Amniotic epithelial cell (primary cell): ENCODE measurements at places on chromosomes 3 and 15.

- no peak for DNase-seq
These were observed 34.6 kb downstream of the COPS2 start for GRCh38 chr15:49120832-49121231.

DNA sequence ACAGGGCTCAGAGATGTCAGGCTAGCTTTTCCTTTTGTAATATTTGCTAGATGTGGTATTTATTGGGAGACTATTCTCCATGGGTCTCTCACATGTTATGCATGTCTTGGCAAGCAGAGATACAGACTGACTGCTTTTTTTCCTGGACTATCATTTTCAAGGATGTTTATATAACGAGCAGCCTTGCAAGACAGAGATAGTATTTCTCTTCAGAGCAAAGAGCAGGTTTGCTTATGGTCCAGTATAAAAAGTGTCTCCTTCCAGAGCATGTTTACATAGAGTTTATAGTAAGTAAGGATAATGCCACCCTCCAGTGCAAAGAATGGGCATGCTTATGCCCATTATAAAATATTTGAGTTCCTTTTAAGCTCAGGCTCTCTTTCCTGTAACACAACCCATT, 24.6 kb downstream of the GTF2E1 start:
- DNase-seq = no peak

- DNase-seq = no peak
These were observed 208.7 kb upstream of the LRIG1 start for GRCh38 chr3:66709532-66709931.

DNA sequence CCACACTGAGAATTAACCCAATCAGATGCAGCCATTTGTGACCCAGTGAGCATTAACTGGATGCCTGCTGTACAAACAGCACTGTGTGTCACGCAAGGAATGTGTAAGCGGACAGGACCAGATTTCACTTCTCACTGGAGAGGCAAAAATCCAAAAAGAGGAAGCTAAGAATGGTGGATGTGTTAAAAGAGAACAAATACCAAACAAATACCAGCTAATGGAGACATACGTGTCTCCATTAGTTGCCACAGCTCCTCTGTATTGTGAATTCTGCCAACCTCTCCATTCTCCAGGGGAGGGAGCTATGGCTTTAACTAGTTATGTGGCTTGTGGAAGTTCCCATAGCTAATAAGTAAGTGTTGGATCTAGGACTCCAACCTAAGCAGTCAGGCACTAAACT, 2.6 kb downstream of the LTF start:
- DNase-seq = peak; percentile 18

GRCh38 chr15:40246496-40247280, 7.8 kb downstream of the PAK6 start:
- no peak for DNase-seq
